ENCODE measurements at places on chromosomes 6 and 20.

DNA sequence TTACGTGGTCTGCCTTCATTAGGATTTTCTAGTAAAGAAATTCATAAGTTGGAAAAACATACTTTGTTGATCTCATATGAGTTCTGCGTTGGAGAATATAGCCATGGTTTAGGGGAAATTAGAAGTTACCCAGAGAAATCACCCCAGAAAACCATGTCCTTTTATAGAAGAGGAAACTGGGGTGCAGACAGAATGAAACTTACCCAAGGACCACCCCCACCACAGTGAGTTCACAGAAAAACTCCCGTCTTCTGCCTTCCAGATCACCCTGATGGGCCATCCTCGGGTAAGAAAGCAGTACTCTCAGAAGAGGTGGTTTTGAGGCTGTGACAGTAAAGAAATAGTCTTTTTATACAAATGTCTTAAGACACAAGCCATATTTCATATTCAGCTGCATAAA, 25.1 kb upstream of the MAFB start:
- no peak overlapping the region for H3K4me3 ChIP-seq
- no peak overlapping the region for H3K27ac ChIP-seq
- H3K27me3 ChIP-seq = peaks cover 7% of the 10 kb centered on the region
- DNase-seq = no peak

DNA sequence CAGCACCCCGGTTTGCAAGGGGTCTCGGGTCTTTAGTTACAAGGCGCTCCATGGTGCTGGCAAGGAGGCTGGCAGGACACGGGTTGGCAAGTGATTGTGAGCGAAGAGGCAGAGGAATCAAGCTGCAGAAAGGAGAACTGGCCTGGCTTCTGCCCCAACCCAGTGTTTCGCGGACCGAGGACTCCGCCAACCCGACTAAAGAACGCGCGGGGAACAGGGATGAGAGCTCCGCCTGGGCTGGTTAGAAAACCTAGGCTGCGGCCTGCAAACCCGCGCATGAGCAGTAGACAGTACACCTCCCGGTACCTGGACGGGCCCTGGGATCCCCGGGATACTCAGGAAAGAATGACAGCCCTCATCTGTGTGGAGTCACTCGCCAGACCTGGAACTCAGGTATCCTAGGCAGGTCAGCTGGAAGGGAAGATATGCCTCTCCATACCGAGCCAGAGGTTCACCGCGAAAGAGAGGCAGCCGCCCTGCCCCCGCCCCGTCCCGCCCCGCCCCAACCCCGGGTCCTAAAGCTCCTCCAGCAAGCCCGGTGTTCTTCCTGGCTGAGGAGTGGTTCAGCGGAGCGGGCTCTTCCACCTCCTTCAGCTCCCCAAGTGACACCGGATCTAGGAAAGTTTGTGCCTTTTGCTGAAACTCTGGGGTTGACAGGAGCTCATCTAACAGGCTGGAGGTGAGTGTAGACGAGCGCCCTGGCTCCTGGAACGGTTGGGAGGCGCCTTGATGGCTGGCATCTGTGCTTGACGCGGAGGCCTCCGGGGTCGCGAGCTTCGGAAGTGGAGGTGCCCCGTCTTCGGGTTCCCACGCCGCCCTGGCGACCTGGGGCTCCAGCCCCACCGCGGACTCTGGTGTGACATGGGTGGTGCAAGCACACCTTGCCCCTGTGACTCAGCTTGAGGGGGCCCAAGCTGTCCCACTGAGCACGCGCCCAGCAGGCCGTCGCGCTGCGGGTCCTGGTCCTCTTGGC, 1847.3 kb upstream of the DEFB115 start:
- no peak for DNase-seq
- H3K27ac ChIP-seq = no peak overlapping the region
- no peaks in the 10 kb centered on the region for H3K4me1 ChIP-seq
- no peaks in the 10 kb centered on the region for H3K36me3 ChIP-seq
- no peaks in the 10 kb centered on the region for H3K27me3 ChIP-seq

GRCh38 chr6:89689732-89690131, 51.2 kb upstream of the LYRM2 start:
- H3K4me3 ChIP-seq = no peak overlapping the region
- no peaks in the 10 kb centered on the region for H3K27me3 ChIP-seq
- no peak overlapping the region for H3K27ac ChIP-seq
- no peaks in the 10 kb centered on the region for H3K4me1 ChIP-seq
- no peak for DNase-seq

DNA sequence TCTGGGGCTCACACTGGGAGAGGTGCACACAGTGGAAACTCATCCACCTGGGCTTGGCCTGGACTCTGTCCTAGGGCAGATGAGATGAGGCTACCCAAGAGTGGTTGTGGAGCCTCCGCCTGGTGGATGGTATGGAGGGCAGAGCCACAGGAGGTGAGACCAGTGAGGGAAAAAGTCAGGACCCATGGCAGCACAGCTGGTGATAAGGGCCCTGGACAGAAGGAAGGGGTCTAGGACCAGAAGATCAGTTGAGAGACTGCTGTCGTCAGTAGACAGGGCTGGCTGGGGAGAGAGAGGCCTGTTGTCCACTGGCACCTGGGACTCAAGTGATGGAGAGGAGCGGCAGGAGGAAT, 29.8 kb downstream of the PLCG1 start:
- no peak overlapping the region for H3K27ac ChIP-seq
- H3K36me3 ChIP-seq = peaks cover 38% of the 10 kb centered on the region
- DNase-seq = no peak
- H3K4me3 ChIP-seq = no peak overlapping the region

GRCh38 chr6:67231092-67231491, 1404.0 kb upstream of the ADGRB3 start:
- no peaks in the 10 kb centered on the region for H3K4me1 ChIP-seq
- no peak for DNase-seq

- no peaks in the 10 kb centered on the region for H3K4me1 ChIP-seq
- H3K36me3 ChIP-seq = no peaks in the 10 kb centered on the region
- H3K27ac ChIP-seq = no peak overlapping the region
- no peaks in the 10 kb centered on the region for H3K27me3 ChIP-seq
- peak; percentile 67 for DNase-seq
These were observed 86.3 kb upstream of the PROKR2 start for GRCh38 chr20:5402903-5403531.

DNA sequence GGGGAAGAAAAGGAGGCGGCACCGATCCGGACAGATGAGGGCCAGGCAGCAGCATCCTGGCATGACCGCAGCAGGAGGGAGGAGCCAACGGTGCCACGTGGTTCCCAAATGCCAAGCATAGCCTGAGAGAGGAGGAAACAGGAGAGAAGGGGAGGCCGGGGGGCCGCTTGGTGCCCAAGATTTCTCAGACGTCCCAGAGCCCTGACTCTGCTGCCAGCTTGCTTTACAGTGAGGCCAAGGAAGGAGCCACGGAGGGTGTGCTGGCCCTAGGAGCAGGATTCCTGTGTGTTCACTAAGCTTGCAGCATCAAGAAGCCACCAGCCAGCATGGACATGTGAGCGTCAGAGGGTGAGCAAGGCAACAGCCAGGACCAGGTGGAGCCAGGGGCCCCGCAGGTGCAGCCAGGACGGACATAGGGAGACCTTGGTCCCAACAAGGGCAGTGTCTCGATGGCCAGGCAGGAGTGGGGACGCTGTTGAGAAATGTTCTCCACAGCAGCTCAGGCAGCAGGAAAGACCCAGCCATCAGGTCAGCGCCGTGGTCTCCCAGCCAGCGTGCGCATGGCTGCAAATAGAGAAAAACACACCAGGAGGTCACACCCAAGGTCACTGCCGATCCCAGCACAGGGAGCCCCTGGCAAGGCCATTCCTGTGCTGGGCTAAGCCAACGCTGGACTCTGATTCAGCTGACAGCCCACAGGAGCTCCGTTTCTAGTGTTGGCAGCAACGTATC, 143.7 kb downstream of the DLL1 start:
- no peaks in the 10 kb centered on the region for H3K27me3 ChIP-seq
- peak; percentile 22 for DNase-seq

DNA sequence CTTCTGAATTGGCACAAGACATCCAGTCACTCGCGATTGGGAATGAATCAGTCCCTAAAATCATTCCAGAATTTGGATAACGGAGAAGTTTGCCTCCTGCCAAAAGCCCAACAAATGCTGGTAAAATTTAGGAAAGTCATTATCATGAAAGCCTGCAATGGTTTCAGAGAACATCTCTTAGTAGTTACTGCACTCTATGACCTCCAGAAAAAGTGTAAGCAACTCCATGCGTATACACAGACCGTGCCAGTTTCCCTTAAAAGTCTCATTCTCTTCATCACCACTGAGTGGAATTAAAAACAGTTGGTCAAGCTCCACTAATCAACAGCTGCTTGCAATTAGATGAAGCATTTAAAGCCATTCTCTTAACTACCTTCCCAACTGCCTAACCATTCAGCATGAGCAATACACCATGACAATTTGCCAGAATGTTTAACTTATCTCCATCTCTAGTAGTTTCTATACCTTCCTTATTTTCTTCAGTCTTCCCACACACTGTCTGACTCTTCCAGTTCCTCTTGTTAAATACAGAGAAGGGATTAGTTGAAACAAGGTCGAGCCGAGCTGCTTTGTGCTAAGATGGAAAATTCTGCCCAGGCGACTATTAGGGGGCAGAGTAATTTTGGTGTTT, 183.6 kb upstream of the PRDM1 start:
- no peaks in the 10 kb centered on the region for H3K36me3 ChIP-seq
- H3K4me1 ChIP-seq = peaks cover 7% of the 10 kb centered on the region
- no peak overlapping the region for H3K27ac ChIP-seq
- no peak for DNase-seq

GRCh38 chr20:1898482-1899240, 3.5 kb downstream of the SIRPA start:
- no peaks in the 10 kb centered on the region for H3K36me3 ChIP-seq
- peaks cover 29% of the 10 kb centered on the region for H3K4me1 ChIP-seq
- no peak for DNase-seq
- H3K4me3 ChIP-seq = no peak overlapping the region

- no peaks in the 10 kb centered on the region for H3K4me1 ChIP-seq
- no peaks in the 10 kb centered on the region for H3K27me3 ChIP-seq
- H3K36me3 ChIP-seq = no peaks in the 10 kb centered on the region
- no peak overlapping the region for H3K27ac ChIP-seq
- no peak for DNase-seq
These were observed 50.3 kb downstream of the DEK start for GRCh38 chr6:18214003-18214402.

DNA sequence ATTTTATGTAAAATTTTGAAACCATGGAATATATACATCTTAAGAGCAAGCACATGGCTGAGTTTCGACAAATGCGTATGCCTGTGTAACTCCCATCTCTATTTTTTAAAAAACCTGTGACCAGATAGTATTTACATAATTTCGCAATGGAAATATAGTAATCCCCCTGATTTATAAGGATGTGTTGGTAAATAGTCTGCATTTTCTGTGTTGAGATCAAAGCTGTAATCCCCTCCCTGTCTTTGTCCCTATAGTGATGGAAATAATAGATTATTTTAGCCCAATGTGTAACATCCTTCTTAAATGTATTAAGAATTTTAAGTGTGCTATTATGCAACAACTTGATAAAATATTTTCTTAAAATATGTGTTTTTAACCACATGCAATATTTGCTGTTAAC, 267.3 kb downstream of the CDKAL1 start:
- no peaks in the 10 kb centered on the region for H3K36me3 ChIP-seq
- no peaks in the 10 kb centered on the region for H3K27me3 ChIP-seq
- H3K27ac ChIP-seq = no peak overlapping the region
- no peak for DNase-seq
- H3K4me1 ChIP-seq = no peaks in the 10 kb centered on the region

DNA sequence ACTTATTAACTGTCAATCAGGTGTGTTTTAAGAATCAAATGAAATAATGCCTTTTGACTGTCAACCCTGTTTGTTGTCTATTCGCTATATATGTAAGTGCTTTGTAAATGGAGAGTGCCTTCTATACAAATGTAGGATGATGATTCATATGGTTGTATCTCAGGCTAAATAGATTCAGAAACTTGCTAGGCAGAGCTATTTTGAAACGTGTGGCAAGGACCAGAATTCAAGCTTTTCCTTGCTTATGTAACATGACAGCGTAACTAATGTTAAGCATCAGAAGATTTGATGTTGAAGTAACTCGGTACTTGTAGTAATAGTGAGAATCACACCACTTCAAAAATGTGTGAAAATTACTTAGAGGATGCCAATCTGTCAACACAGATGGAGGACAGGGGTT, 3.4 kb downstream of the OGFRL1 start:
- H3K4me1 ChIP-seq = peaks cover 23% of the 10 kb centered on the region
- no peak overlapping the region for H3K27ac ChIP-seq
- DNase-seq = no peak
- H3K36me3 ChIP-seq = no peaks in the 10 kb centered on the region
- no peak overlapping the region for H3K4me3 ChIP-seq
- no peaks in the 10 kb centered on the region for H3K27me3 ChIP-seq

- H3K4me1 ChIP-seq = no peaks in the 10 kb centered on the region
- no peak overlapping the region for H3K27ac ChIP-seq
- H3K27me3 ChIP-seq = no peaks in the 10 kb centered on the region
- no peak for DNase-seq
- no peak overlapping the region for H3K4me3 ChIP-seq
These were observed 82.9 kb upstream of the PRND start for GRCh38 chr20:4638826-4639225.
